Thoracic aorta (tissue), 2 donors: ENCODE measurements at places on chromosomes 16 and 17. TPM values are rescaled to one million over a fixed set of nuclear protein-coding genes. Genes with fewer than 3 reads are reported as not detected.
A peak's percentile ranks its signal among the peaks of the same experiment; 100 is the strongest.

DNA sequence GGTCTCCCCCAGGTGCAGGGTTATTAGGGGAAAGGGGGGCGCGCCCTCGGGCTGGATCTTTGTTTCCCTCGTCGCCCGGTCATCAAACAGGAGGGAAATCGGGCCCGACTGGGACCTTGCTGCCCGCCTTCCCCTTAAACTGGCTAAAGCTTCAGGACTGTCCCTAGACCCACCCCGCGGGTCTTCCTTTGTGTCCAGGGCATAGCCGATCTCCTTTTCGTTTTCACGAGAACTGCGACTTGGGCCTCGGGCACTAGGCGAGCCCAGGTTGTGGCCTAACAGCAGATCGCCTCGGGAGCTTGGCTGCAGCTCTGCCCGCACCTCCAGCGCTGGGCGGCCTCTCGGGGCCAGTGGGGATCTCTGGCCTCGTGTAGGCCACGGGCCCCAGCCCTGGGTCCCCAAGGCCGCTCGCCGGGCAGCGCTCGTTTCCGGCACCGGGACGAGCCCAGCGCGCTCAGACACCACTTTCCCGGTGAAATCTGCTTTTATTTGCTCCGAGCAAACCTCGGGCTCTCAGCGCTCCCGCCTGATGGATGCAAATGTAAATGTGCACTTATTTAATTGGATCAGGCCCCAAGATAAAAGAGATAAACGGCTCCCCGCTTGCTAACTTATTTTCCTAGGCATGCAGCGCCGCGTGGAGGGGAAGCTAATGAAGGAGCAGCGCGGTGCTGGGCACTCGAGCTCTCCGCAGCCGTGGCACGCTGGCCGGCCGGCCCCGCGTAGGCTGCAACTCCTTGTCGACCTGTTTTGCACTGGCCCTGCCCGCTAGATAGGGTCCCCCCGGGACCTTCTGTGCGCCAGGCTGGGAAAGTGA, 7.8 kb downstream of the IRX5 start:
- peaks cover 28% of the 10 kb centered on the region for H3K4me1 ChIP-seq
- H3K27me3 ChIP-seq: peaks cover 5% of the 10 kb centered on the region
- no peaks in the 10 kb centered on the region for H3K36me3 ChIP-seq
- no peak overlapping the region for H3K27ac ChIP-seq
- H3K4me3 ChIP-seq: peak overlapping the region; percentile 68

DNA sequence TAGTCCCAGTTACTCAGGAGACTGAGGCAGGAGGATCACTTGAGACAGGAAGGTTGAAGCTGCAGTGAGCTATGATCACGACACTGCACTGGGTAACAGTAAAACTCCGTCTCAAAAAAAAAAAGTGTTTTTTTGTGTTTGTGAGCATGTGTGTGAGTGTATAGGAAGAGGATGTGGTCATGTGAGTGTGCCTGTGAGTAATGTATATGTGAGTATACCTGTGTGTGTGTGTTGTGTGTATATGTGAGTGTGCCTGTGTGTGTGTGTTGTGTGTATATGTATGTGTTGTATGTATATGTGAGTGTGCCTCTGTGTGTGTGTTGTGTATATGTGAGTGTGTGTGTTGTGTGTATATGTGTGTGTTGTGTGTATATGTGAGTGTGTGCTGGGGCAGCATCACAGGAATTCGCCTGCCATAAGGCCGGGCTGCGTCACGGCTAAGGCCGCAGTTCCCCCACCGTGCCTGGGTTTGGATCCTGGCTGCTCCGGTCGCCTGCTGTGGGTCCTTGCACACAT, 21.4 kb upstream of the NPTX1 start:
- H3K36me3 ChIP-seq: no peaks in the 10 kb centered on the region
- peak overlapping the region; percentile 15 for H3K4me3 ChIP-seq
- DNase-seq: no peak
- H3K27ac ChIP-seq: no peak overlapping the region

GRCh38 chr17:54727624-54728023, 173.0 kb upstream of the TOM1L1 start:
- no peaks in the 10 kb centered on the region for H3K27me3 ChIP-seq
- no peak overlapping the region for H3K4me3 ChIP-seq
- no peaks in the 10 kb centered on the region for H3K36me3 ChIP-seq
- DNase-seq: no peak
- no peaks in the 10 kb centered on the region for H3K4me1 ChIP-seq
- H3K27ac ChIP-seq: no peak overlapping the region

DNA sequence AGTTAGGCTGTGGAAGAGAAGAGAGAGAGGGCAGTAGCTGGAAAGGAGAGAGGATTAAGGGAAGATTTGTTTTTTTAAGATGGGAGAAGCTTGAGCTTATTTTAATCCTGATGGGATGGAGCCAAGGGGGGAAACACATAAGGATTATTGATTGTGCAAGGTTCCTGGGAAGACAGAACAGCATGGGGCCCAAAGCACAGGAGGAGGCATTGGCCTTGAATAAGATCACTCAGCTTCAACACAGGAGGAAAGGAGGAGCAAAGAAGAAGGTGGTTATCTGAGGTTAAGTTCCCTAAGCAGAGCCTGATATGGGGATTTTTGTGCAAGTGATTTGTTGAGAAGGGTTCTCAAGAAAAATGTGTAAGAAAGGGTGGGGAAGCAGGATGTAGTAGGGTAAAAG, 169.8 kb downstream of the ABCC12 start:
- no peak for DNase-seq
- H3K4me3 ChIP-seq: no peak overlapping the region
- H3K36me3 ChIP-seq: no peaks in the 10 kb centered on the region
- H3K27ac ChIP-seq: no peak overlapping the region
- H3K4me1 ChIP-seq: no peaks in the 10 kb centered on the region

GRCh38 chr16:78902321-78902720, 698.2 kb downstream of the MAF start:
- no peak overlapping the region for H3K27ac ChIP-seq
- DNase-seq: no peak
- no peaks in the 10 kb centered on the region for H3K36me3 ChIP-seq

DNA sequence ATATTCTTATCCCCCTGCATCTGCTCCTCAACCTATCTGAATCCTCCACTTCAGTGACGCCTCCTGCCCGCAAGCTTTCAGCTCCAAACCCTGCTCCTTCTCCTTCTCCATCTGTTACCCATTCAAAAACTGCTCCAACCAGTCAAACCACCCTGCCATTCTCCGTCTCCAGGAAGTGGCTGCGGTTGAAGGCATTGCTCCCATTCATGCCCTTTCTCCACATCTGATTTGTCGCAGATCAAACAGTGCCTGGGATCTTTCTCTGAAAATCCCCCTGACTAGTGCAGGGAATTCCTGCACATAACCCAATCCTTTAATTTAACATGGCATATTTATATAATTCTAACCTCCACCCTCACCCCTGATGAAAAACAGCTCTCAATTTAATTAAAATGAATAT, 56.3 kb downstream of the SLFN5 start:
- no peaks in the 10 kb centered on the region for H3K36me3 ChIP-seq
- H3K4me3 ChIP-seq: no peak overlapping the region
- no peak overlapping the region for H3K27ac ChIP-seq
- H3K27me3 ChIP-seq: no peaks in the 10 kb centered on the region
- no peaks in the 10 kb centered on the region for H3K4me1 ChIP-seq

DNA sequence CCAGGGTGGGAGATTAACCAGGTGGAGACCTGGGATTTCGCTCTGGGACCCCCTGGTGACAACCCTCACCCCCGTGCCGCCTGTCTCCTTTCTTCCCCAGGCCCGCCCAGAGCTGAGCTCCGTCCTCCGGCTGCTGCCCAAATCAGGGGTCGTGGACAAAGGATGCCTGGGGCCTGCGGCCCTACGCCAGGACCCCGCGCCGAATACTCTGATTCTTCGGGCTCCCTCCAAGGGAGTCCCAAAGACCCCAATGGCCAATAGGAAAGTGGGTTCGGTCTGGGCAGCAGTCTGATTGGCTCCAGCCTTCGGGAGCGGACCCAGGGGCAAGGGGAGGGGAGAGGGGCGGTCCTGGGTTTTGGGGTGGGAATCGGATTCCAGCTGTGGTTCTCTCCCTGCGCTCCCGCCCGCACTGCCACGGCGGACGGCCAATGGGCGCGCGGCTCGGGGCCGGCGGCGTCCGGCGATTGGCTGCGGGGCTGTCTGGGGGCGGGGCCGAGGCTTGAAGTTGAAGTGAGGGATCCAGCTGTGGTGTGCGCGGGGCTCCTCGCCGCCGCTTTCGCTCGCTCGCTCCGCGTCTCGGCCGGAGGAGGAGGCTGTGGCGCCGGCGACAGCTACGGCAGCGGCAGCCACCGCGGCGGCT, at the start of gene CACNA1G:
TSS of gene CACNA1G (plus strand) at position 531 of the 640 bp plus-strand sequence. CDS start 745 bp downstream, outside the sequence.
- H3K27ac ChIP-seq: no peak within 1 kb of the TSS
- peaks cover 8% of the 10 kb centered on the region for H3K36me3 ChIP-seq
- peaks cover 5% of the 10 kb centered on the region for H3K27me3 ChIP-seq
- peak within 1 kb of the TSS; percentile 75 for H3K4me3 ChIP-seq
- peak; percentile 69 for DNase-seq
- H3K4me1 ChIP-seq: peaks cover 27% of the 10 kb centered on the region

- H3K36me3 ChIP-seq: no peaks in the 10 kb centered on the region
- no peak for DNase-seq
- H3K27ac ChIP-seq: no peak overlapping the region
- H3K27me3 ChIP-seq: no peaks in the 10 kb centered on the region
- H3K4me3 ChIP-seq: no peak overlapping the region
These were observed 23.6 kb downstream of the C16orf87 start for GRCh38 chr16:46807336-46807735.

DNA sequence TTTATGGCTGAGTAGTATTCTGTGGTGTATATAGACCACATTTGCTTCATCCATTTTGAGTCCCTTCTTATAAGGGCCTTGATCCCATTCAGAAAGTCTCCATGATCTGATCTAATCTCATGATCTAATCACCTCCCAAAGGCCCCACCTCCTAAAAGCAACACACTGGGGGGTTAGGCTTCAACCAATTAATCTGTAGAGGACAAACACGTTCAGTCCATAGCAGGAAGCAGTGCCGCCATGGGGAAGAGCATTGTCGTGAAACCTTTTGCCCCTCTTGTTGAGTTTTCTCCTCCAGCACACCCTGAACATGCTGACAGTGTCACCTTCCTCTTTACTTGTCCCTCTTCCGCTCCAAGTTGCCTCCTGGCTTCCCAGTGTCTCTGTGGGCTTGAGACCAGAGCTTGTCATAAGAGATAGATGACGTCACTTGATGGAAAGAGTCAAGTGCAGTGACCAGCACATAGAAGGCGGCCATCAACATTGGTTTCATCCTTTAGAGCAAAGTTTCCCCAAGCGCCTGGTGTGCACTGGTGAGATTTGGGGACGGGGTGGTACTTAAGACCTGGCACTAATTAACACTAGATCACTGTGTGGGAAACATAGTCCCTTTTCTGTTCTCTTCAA, 74.1 kb downstream of the PRKCB start:
- H3K36me3 ChIP-seq: no peaks in the 10 kb centered on the region
- no peak overlapping the region for H3K27ac ChIP-seq
- no peaks in the 10 kb centered on the region for H3K27me3 ChIP-seq
- H3K4me3 ChIP-seq: no peak overlapping the region
- DNase-seq: no peak

GRCh38 chr16:69110406-69110805, 5.0 kb downstream of the HAS3 start:
- no peak for DNase-seq
- peaks cover 29% of the 10 kb centered on the region for H3K36me3 ChIP-seq
- peaks cover 19% of the 10 kb centered on the region for H3K4me1 ChIP-seq
- H3K4me3 ChIP-seq: no peak overlapping the region

GRCh38 chr17:56771975-56772374, 61.7 kb downstream of the C17orf67 start:
- no peak for DNase-seq
- no peaks in the 10 kb centered on the region for H3K36me3 ChIP-seq
- no peak overlapping the region for H3K4me3 ChIP-seq

DNA sequence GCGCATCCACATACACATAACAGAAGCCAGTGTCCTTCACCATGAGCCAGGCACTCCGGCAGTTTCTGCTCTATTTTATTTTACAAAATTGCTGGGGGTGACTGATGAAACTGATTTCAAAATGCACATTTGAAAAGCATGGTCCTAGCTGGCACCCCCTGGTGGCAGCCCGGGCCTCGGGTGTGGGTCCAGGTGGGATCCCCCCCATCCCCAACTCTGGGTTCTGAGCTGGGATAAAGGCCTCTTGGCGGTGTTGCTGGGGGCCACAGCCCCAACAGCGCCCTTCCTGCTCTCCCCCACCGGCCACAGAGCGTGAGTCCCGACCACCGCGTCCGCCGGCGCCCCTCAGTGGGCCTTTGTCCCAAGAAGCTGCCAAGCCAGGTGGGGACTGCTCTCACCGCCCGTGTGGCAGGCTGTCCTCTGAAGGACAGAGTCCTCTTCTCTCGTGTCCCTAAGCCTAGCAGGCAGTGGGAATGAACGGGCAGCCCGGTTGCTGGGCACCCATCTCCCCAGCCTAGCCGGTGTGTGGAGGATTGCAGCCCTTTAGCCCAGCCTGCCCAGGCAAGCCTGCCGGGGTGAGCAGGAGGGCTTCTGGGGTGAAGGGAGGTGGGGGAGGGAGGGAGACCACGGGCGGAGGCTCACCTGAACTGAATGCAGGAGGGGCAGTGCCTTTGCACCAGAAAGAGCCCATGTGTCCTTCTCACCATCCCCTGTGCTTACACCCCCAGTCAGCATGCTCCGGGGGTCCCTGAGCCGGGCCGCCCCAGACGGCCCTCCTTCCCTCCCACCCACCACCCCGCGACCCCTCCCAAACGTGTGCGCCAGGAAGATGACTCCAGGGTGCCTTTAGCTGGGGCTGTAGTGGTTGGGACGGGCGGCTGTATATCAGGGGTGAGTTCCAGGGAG, 898 bp downstream of the SNAI3 start:
- no peaks in the 10 kb centered on the region for H3K27me3 ChIP-seq
- H3K27ac ChIP-seq: no peak overlapping the region
- DNase-seq: no peak
- H3K36me3 ChIP-seq: no peaks in the 10 kb centered on the region
- H3K4me1 ChIP-seq: peaks cover 12% of the 10 kb centered on the region
- H3K4me3 ChIP-seq: peak overlapping the region; percentile 66

Gene CD300C
- total RNA-seq: 4.3 TPM

Gene NPIPB6
- total RNA-seq: 2.2 TPM

Gene P2RX5
- not detected for total RNA-seq

Gene ALG1
- total RNA-seq: 24.1 TPM

Gene CD300H
- total RNA-seq: not detected

Gene NGFR
- 22.5 TPM for total RNA-seq
